Panc1 (cell line): ENCODE measurements at places on chromosomes 6 and 20. TPM values are rescaled to one million over a fixed set of nuclear protein-coding genes. Genes with fewer than 3 reads are reported as not detected.

GRCh38 chr6:94417363-94417762, 998.0 kb upstream of the EPHA7 start:
- no peak for DNase-seq

EDN1 gene
- 15.1 TPM for total RNA-seq

GRCh38 chr6:143970456-143971218, 37.4 kb downstream of the PLAGL1 start:
- DNase-seq, result no peak

DNA sequence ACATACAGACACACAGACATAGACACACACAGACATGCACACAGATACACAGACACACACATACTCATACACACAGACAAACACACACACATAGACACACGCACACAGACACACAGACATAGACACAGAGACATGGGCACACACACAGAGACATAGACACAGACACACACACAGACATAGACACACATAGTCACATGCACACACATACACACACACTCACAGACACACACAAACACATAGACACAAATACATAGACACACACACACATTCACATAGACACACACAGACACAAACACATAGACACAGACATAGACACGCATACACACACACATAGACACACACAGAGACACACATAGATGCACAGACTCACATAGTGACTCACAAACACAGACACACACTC, 13.5 kb downstream of the FOXF2 start:
- DNase-seq, result no peak
